Thoracic aorta (tissue), 2 donors: ENCODE measurements at places on chromosomes 12 and 14. TPM values are rescaled to one million over a fixed set of nuclear protein-coding genes. Genes with fewer than 3 reads are reported as not detected.

Gene CACNA2D4
- total RNA-seq: 8.7 TPM

Gene KRT82
- not detected for total RNA-seq

Gene TC2N
- total RNA-seq: 146 TPM

Gene ARL6IP4
- 173 TPM for total RNA-seq

Gene KLRB1
- 1.6 TPM for total RNA-seq

Gene RERGL
- 15.3 TPM for total RNA-seq

Gene PLEKHD1
- 0.14 TPM for total RNA-seq

Gene PTPRR
- 0.27 TPM for total RNA-seq

Gene GARIN6
- not detected for total RNA-seq

Gene RERG
- 120 TPM for total RNA-seq

Gene CD163
- total RNA-seq: 341 TPM

Gene SLC38A2
- total RNA-seq: 384 TPM

DNA sequence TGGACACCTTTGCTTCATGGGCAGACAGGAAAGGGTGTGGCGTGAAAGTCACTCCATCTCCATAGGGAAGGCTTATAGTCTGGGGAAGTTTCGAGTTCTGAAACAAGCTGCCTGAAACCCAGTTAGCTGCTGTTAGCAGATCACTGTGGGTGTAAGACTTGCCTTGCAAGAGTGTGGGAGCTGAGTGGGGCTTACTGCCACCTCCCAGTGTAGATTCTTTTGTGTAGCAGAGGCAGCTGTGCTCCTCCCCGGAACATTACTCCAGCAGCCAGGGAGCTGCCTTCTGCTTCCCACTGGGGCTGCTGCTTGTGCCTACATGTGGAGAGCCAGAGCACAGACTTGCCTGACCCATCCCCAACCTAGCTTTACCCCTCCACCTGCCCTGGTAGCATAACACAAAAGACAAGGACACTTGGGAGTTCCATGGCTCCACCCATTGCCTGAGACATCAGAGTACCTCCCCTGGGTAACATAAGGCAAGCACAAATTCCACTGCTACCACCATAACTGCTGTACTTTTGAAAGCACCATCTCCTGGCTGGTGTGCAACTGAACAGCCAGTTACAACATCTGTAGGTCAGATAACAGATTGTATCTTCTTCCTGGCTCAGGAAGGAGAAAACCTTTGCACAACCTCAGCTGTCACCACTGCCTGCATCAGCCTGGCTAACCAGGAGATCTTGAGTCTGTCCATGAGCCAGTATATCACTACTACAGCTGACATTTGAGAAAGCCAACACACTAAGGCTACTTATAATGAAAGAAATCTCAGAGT, 69.5 kb downstream of the ADAMTS20 start:
- no peak for DNase-seq

DNA sequence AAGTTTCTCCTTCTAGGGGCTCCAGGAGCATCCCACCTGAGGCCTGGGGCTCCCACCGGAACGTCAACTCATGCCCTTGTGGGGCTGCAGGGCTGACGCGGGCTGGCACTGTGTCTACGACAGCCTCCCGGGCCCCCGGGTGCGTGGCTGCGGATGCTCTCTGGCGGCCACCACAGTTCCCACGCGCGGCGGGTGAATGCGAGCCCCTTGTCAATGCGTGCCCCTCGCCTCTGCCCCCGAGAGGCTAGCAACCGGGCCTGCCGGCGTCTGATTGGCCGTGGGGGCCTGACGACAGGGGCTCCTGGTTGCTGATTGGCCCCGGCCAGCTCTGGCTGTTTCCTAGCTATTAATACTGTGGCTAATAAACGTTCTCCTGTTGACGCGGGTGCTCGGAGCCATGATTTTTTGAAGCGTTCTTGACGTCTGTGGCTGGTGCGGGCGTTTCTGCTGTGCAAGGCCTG, 1.8 kb upstream of the MEG3 start:
- no peak for DNase-seq

DNA sequence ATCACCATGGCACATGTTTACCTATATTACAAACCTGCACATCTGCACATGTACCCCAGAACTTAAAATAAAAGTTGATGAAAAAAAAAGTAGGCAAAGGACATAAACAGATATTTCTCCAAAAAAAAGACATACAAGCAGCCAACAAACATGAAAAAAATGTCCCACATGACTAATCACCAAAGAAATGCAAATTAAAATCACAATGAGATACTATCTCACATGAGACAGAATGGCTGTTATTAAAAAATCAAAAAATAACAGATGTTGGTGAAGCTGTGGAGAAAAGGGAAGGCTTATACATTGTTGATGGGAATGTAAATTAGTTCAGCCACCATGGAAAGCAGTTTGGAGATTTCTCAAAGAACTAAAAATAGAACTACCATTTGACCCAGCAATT, 68.0 kb upstream of the FAR2 start:
- no peak for DNase-seq

DNA sequence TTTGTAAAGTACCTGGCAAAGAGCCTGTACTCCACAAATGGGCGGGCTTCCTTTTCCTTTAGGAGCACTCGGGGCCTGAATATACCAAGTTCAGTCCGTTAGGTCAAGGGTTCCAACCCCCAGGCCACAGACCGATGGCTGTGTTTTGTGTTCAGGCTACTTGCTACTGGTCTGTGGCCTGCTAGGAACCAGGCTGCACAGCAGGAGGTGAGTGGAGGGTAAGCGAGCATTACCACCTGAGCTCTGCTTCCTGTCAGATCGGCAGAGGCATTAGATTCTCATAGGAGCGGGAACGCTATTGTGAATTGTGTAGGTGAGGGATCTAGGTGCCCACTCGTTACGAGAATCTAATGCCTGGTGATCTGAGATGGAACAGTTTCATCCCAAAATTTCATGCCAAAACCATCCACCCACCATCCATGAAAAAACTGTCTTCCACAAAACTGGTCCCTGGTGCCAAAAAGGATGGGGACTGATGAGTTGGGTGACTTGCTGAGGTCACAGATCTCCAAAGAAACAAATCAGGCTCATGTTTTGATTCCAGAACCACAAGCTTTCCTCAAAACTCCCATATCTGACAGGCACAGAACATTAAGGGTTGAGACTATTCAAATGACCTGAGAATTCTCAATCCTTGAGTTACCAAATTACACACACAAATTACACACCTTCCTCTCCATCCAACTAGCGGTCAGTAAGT, 4.2 kb downstream of the CSRP2 start:
- no peak for DNase-seq

- DNase-seq: no peak
Measured at GRCh38 chr14:93937519-93937918, 10.4 kb downstream of the FAM181A start.

- DNase-seq: no peak
Measured at GRCh38 chr14:52863334-52863700, 71.9 kb upstream of the GNPNAT1 start.

DNA sequence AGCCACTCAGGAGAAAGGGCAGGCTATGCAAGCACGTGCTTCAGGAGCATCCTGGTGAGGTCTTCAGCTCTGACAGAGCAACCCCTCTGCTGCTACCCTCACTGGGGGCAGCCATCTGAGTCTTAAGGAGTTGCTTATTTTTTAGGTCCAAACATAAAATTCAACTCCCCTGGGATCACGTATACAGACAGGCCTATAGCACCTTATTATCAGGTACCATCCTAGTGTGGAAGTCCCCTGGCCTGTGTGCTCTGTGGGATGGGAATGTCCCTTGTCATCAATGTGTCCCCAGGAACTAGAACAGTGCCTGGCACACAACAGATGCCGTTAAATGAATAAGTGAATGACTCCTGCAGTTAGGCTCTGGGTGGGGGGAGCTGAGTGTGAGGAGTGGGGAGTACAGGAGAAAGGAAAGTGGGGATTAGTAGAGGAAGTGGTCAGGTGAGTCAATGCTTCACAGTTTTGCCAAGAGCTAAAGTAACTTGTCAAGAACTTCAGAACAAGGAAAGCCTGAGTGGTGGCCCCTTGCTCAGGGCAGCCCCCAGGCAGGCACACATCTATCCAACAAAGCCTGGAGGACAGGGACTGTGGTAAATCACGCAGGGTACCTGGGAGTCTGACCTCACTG, 33.5 kb downstream of the DAD1 start:
- no peak for DNase-seq

DNA sequence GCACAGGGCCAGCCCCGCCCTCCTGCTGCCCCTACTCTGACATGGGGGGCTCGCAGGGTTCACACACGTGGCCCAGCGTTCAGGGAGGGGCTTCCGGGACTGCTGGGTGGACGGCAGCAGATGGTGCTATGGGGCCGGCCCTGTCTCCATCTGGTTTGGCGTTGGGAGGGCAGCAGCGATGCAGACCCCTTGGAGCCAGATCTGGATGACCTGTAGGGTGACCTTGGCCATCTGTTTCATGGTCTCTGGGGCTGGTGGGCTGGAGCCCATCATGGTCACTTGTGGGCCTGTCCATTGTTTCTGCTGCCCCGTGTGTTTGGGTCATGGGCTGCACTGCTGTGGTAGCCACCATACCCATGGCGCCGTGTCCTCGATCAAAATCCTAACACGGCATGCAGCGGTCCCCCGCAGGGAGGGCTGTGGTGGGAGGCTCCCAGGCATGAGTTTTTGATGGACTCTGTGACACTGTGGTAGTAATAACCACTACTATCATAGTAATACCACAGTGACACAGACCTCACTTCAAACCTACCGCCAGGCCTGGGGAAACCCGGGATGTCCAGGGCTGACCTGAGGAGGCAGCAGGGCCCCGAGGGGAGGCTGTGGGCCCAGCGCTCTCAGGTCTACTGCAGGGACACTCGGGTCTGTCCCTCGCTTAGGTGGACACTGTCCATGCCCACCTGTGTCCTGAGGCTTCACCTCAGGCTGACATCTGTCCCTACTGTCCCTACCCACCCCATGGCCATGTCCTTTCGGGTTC, 359.4 kb downstream of the TMEM121 start:
- DNase-seq: no peak

- DNase-seq: no peak
Measured at GRCh38 chr14:93103392-93104080, 12.2 kb downstream of the ITPK1 start.

DNA sequence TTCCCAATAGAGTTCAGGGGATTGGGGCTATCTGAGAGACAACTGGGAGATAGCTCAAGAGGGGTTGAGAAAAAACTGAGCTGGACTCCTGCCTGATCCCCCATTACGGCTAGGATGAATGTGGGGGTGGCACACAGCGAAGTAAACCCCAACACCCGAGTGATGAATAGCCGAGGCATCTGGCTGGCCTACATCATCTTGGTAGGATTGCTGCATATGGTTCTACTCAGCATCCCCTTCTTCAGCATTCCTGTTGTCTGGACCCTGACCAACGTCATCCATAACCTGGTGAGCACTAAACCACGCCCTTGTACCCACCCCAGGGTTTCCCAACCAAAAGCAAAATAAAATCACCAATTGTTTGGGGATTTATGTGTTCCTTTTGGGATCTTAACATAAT, 1.0 kb downstream of the ORMDL2 start:
- no peak for DNase-seq

GRCh38 chr12:3574986-3575385, 84.0 kb downstream of the PRMT8 start:
- no peak for DNase-seq

GRCh38 chr14:55556929-55557623, 22.9 kb upstream of the KTN1 start:
- DNase-seq: no peak

GRCh38 chr12:110790301-110790700, 47.6 kb upstream of the PPP1CC start:
- DNase-seq: no peak

GRCh38 chr14:77270361-77271112, 469 bp downstream of the NGB start:
- no peak for DNase-seq
